Stimulated activated CD8-positive, alpha-beta memory T cell treated with anti-CD3 and anti-CD28 coated beads, Interleukin-15, amount 100 ng/mL, for 4 hours (primary cell): ENCODE measurements at places on chromosomes 3 and 15.

- no peak for DNase-seq
Observed at GRCh38 chr3:14548321-14548729, 8.2 kb upstream of the GRIP2 start.

DNA sequence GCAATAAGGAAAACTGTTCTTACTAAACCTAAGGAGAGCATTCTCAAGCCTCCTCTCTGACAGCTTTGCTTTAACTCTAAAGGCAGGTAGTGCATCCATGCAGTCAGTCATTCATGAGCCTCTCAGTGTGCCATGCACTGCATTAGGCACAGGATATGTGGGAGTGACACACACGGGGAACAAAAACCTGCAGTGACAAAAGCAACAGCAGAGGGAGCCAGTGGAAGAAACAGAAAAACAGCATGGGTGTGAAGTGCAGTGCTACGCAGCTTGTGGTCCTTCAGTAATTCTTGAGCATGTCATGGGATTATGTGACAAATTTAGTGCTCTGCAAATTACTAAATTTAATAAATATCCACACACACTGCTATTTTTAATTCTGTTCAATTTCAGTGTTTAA, 230.7 kb downstream of the BBX start:
- no peak for DNase-seq

- no peak for DNase-seq
Observed at GRCh38 chr3:73442886-73443285, 181.9 kb downstream of the PDZRN3 start.

DNA sequence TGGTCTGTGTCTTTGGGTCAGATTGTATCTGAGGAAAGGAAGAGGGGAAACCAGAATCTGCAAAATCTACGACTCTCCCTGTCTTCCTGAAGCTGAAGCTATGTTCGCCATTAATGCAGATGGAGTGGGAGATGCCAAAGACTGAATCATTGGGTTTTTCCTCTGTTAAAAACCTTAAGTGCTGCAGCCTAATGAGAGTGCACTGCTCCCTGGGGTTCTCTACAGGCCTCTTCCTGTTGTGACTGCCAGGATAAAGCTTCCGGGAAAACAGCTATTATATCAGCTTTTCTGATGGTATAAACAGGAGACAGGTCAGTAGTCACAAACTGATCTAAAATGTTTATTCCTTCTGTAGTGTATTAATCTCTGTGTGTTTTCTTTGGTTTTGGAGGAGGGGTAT, 24.0 kb downstream of the RMDN3 start:
- no peak for DNase-seq

DNA sequence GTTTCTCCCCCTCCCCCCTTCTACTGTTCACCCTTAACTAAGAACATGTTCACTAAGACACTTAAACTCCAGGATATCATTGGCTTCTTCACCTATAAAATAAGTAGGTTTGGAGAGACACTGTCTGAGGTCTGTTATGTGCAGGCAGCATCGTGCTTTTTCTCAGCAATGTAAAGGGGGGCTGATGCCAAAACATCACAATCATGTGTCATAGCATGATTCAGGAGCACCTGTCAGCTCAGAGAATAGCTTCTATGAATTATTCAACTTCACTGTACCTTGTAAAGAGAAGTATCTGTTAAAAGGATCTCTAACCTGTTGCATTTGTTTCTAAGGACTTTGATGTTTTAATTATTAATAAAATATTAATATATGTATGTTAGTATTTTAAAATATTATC, 211.4 kb upstream of the EPHA3 start:
- DNase-seq = no peak

DNA sequence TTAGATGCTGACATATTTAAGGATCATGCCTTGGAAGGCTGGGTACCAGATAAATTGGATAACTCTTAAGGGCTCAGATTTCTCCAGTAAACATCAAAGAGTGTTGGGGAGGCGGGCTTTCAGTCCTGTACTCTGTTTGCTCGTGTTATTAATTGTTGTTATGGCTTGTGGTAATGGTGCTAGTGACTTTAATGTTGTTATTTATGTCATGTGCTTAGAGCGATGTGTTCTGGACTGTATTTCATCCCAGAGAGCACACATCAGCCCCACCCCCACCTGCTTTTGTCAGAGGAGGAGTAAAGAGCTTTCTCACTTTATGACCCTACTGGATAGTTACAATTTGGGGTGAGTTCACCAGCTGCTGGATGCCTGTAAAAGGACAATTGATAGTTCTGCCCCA, 386.3 kb downstream of the EPHB1 start:
- no peak for DNase-seq

DNA sequence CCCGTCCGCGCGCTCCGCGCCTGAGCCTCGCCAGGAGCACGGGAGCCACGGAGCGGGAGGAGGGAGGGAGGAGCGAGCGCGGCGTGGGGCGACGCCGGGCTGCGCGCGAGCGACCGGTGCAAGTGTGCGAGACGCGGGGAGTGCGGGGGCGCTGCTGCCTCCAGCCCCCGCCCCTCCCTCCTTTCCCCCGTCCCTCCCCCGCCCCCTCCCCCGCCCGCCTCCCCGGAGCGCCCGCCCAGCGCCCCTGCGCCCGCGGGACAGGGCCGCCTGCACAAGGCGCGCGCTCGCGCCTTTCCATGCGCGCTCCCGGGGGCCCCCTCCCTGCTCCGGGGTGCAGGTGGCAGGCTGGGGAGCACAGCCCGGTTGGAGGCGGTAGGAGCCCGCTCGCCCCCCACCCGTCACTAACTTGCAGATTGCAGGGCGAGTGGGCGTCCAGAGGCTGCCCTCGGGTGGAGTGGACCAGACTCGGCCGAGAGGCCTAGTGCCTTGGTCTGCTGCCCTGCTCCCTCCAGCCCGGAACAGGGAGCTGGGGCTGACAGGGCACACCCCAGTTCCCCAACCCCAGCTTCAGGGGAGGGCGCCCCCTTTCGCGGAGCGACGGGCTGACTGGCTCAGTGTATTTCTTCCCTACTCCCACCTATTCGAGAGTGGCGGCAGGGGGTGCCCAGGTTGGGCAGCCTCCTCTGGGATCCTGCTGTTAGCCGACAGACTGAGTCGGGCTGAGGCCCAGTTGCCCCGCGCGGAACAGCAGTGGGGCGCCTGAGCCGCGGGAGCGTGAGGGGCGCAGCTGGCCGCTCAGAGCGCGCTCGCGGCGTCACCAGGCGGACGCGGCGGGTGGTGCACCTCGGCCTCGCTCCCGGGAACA, at the start of gene WNT7A:
WNT7A (minus strand) TSS at position 126 of the 865 bp plus-strand sequence. CDS start 255 bp downstream, outside the sequence.
- DNase-seq = no peak

DNA sequence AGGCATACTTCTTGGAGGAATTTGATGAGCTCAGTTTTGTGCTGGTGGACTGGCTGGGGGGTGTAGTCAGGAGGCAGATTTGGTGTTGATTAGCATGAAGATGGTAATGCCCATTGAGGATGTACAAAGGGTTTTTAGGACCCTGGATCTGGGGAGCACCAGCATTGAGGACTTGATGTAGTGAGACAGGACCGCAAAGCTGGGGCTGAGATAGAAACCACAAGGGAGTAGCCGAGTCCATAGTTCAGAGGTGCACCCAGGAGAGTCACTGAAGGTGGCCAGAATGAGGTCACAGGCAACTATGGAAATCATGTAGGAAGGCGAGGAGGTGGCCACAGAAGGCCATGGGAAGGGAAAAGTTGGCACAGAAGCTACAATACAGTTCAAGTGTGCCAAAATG, 2.7 kb upstream of the CDC25A start:
- no peak for DNase-seq

GRCh38 chr3:160134454-160134853, 90.8 kb upstream of the C3orf80 start:
- no peak for DNase-seq

- DNase-seq = no peak
Observed at GRCh38 chr15:43207024-43207423, 13.8 kb downstream of the EPB42 start.

DNA sequence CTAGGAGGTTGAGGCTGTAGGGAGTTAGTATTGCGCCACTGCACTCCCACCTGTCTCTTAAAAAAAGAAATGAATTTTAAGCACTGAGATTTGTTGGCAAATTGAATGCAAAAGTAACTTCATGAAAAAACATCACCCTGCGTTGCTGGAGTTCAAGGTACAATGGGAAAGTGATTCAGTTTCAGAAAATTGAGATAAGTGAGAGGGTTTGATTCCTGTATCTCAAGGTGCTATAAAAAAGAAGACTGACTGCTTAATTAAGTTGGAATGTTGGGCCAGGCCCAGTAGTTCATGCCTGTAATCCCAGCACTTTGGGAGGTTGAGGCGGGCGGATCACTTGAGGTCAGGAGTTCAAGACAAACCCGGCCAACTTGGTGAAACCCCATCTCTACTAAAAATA, 39.1 kb downstream of the IQGAP1 start:
- DNase-seq = no peak

- no peak for DNase-seq
Observed at GRCh38 chr3:25856902-25857518, 67.1 kb downstream of the OXSM start.

DNA sequence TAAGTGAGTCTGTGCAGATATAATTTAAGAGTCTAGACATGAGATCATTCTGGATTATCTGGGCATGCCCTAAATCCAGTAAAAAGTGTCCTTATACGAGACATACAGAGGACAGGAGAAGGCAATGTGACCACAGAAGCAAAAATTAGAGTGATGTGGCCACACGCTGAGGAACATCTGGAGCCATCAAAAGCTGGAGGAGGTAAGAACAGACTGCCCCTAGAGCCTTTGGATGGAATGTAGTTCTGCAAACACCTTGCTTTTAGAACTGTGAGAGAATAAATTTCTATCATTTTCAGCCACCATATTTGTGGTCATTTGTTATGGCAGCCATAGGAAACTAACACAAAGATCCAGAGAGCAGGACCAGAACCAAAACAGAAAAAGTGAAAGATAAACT, 41.0 kb downstream of the CD200 start:
- DNase-seq = no peak

GRCh38 chr3:172536993-172537419, 13.8 kb upstream of the TNFSF10 start:
- no peak for DNase-seq

DNA sequence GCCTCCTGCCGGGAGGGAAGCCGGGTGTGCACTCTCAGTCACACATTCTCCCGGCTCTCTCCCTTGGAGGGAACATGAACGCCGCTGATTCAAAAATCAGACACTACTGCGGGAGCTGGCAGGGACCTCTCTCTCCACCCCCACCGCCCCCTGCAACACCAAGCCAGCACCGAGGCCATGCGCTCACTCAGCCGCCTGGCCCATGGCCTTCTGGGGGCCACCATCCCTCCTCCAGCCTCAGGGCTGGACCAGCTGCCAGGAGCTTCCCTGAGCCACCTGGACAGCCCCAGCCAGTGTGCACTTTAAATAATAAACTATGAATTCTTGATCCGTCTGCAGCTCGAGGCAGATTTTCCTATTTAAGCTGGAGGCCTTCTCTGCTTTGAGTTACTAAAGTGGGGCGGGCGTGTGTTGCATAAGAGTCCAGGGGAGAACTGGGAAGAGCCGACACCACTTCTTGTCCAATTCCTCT, 30.6 kb downstream of the ADAMTS17 start:
- no peak for DNase-seq

DNA sequence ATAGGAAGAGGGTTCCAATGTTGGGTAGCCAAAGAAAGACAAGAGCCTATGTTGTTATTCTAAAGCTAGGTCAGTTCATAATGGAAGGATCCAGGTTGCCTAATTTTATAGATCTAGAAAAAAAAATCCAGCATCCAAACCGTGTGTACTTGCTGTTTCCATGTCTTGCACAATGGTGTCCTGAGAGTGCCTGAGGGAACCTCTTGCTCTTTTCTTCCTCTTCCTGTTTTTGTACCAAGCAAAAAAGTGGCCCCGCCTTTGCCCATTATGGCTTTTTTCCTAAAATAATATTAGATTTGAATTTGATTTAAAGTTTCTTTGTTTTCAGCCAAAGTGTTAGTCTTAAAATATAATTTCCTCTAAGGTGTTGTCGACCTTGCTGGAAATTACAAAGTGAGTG, 224.4 kb downstream of the RYR3 start:
- no peak for DNase-seq

GRCh38 chr3:149783576-149783975, 8.8 kb downstream of the ANKUB1 start:
- DNase-seq = no peak

GRCh38 chr3:113288881-113289280, 77.5 kb downstream of the BOC start:
- no peak for DNase-seq

DNA sequence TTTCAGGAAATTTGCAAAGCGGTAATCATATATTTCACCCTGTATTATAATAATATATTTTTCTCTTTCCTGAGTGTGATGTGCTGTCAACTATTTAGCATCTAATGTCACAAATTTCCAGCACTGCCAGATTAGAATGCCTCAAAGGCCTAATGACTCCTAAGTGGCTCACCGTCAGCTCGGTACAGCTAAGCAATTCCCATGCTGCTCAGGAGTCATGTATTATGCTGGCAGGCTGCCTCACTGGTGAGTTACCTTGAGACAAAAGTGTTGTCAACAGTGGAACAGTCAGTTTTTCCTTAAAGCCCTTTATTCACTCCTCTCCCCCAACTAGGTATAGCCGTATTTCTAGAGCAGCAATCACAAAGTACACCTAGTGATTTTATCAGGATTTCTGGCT, 83.6 kb downstream of the NSUN3 start:
- DNase-seq = no peak

GRCh38 chr3:5202222-5202621, 14.7 kb downstream of the EDEM1 start:
- DNase-seq = no peak

GRCh38 chr3:111812701-111813100, 46.4 kb upstream of the PHLDB2 start:
- no peak for DNase-seq

GRCh38 chr15:29311696-29312095, 42.1 kb upstream of the NSMCE3 start:
- DNase-seq = no peak

DNA sequence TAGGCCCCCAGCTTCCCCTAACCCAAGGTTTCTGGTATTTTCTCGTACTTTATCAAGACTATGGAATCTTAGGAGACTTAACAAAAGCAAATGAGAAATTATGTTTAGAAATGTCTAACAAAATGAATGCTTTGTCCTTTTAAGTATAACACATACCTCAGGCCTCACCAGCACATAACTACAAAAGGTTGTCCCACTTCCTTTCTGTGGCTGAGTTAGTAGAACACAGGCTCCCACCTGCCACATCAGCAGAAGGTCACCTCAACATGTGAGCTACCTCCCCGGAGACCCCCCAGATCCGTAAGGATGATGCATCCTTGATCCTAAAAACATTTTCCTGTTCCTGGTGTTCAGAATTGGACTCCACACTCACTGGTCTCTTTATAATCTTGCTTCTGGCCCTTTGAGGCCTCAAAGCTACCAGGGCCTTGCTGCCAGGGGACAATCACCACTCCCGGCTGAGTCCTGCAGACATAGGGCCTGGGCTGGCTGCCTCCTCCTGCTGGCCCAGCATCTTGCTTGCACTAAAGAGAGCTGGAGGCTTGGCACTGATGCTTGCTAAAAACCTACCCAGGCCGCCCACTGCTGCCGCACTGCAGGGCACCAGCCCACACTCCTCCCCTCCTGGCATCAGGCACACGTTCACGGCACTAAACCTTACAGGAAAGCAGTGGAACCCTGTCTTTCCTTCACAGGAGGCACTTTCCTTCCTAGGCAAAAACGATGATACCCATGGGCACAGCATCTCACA, 2.9 kb downstream of the CCRL2 start:
- DNase-seq = no peak

- no peak for DNase-seq
Observed at GRCh38 chr15:45184562-45185041, 3.2 kb downstream of the SHF start.
